ENCODE measurements at places on chromosomes 3 and 15. TPM values are rescaled to one million over a fixed set of nuclear protein-coding genes. Genes with fewer than 3 reads are reported as not detected.

The KBTBD13 gene
- not detected for total RNA-seq

GRCh38 chr3:8560366-8561007, 58.9 kb downstream of the LMCD1 start:
- H3K27me3 ChIP-seq: no peaks in the 10 kb centered on the region
- DNase-seq: peak; percentile 99
- H3K36me3 ChIP-seq: peaks cover 10% of the 10 kb centered on the region
- peak overlapping the region; percentile 99 for H3K27ac ChIP-seq

DNA sequence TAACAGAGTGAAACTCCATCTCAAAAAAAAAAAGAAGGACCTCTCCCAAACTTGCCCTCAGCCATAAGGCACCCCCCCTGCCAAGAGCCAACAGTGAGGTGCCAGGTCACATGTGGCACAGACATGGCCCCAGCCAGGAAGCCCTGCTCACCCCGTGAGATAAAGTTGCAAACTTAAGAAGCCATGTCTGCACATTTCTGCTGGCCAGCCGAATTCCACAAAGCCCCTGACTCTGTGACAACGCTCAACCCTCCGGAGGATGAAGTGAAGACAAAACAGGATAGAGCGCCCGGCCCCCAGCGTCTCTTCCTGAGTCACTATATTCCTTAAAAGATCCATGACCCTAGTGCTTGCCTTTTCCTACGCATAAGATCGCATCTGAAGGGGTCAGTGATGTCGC, 188.1 kb downstream of the XXYLT1 start:
- DNase-seq: no peak
- H3K36me3 ChIP-seq: no peaks in the 10 kb centered on the region
- H3K4me1 ChIP-seq: peaks cover 9% of the 10 kb centered on the region
- H3K27ac ChIP-seq: no peak overlapping the region

The RASGRF1 gene
- 1.2 TPM for total RNA-seq

The CNTN3 gene
- total RNA-seq: 0.50 TPM

The OR5K2 gene
- total RNA-seq: not detected

- no peaks in the 10 kb centered on the region for H3K4me1 ChIP-seq
- DNase-seq: peak; percentile 31
- H3K27ac ChIP-seq: no peak overlapping the region
- H3K4me3 ChIP-seq: no peak overlapping the region
- H3K36me3 ChIP-seq: peaks cover 6% of the 10 kb centered on the region
These were observed 76.0 kb downstream of the ETFA start for GRCh38 chr15:76235186-76235826.

The PDZRN3 gene
- total RNA-seq: 19.8 TPM

The PRSS50 gene
- total RNA-seq: not detected

GRCh38 chr3:89278302-89279025, 171.0 kb downstream of the EPHA3 start:
- no peaks in the 10 kb centered on the region for H3K27me3 ChIP-seq
- DNase-seq: no peak
- H3K27ac ChIP-seq: no peak overlapping the region
- no peaks in the 10 kb centered on the region for H3K4me1 ChIP-seq
- H3K4me3 ChIP-seq: no peak overlapping the region

GRCh38 chr3:111338059-111338698, 203.8 kb upstream of the CD96 start:
- H3K27ac ChIP-seq: no peak overlapping the region
- peak; percentile 54 for DNase-seq
- H3K27me3 ChIP-seq: no peaks in the 10 kb centered on the region
- H3K4me3 ChIP-seq: no peak overlapping the region
- no peaks in the 10 kb centered on the region for H3K36me3 ChIP-seq

DNA sequence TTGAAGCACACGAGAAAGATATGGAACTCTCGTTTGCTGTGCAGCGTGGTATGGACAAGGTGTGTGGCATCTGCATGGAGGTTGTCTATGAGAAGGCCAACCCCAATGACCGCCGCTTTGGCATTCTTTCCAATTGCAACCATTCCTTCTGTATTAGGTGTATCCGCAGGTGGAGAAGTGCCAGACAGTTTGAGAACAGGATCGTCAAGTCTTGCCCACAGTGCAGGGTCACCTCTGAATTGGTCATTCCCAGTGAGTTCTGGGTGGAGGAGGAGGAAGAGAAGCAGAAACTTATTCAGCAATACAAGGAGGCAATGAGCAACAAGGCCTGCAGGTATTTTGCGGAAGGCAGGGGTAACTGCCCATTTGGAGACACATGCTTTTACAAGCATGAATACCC, 1.2 kb downstream of the MKRN3 start:
- peak overlapping the region; percentile 75 for H3K4me3 ChIP-seq
- H3K27me3 ChIP-seq: no peaks in the 10 kb centered on the region
- H3K27ac ChIP-seq: peak overlapping the region; percentile 88
- peak; percentile 37 for DNase-seq
- H3K36me3 ChIP-seq: no peaks in the 10 kb centered on the region
- peaks cover 9% of the 10 kb centered on the region for H3K4me1 ChIP-seq

- H3K27ac ChIP-seq: no peak overlapping the region
- no peaks in the 10 kb centered on the region for H3K4me1 ChIP-seq
- no peaks in the 10 kb centered on the region for H3K27me3 ChIP-seq
- no peak overlapping the region for H3K4me3 ChIP-seq
- no peaks in the 10 kb centered on the region for H3K36me3 ChIP-seq
These were observed 189.2 kb downstream of the CADM2 start for GRCh38 chr3:85148036-85148435.

- no peak overlapping the region for H3K4me3 ChIP-seq
- no peak overlapping the region for H3K27ac ChIP-seq
- peaks cover 3% of the 10 kb centered on the region for H3K36me3 ChIP-seq
These were observed 7.7 kb downstream of the RAF1 start for GRCh38 chr3:12656193-12656592.

DNA sequence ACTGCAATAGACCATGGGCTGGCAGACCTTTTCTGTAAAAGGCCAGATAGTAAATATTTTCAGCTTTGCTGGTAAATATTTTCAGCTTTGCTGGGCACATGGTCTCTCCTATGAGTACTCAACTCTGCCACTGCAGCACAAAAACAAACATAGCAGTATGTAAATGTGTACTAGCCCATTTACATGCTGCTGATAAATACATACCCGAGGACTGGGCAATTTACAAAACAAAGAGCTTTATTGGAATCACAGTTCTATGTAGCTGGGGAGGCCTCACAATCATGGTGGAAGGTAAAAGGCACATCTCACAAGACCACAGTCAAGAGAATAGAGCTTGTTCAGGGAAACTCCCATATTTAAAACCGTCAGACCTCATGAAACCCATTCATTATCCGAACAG, 793.0 kb downstream of the EDEM1 start:
- no peaks in the 10 kb centered on the region for H3K36me3 ChIP-seq
- no peaks in the 10 kb centered on the region for H3K27me3 ChIP-seq
- H3K4me3 ChIP-seq: no peak overlapping the region
- H3K4me1 ChIP-seq: no peaks in the 10 kb centered on the region

DNA sequence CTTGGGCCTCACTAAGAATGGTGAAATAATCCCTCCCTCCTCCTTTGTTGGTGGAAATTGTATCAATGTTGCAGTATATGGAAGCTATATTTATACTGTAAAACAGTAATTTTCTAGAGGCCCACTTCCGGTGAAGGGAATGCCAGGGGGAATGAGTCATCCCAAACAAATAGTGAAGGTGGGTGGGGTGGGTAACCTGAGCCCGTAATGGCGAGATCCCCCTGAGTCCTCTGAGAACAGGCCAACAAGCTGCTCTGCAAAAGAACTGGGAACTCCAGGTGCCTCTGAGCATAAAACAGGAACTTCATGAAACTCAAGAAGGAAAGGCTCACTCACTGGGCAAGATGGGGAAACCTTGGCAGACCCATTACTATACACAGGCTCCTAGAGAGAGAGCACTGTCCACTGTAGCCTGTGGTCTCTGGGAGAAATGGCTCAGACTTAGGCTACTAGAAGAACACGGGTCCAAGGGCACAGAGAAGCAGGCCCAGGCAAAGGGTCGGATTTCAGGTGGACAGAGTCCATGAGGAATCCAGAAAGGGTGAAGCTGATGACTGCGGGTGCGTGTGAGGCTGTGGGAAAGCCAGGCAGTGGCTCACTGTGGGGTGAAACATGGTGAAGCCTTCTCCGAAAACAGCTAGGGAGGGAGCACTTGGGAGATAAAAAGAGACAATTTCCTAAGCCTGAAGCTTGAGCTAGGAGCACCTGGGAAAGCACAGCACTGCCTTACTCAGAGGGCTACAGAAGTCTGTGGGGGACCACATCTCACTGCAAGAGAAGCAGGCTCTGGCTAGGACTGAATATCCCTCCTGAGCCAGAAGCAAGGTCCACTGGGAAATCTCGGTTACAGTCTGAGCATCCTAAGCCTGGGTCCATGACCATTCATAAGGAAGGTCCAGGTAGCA, 19.8 kb downstream of the LARP6 start:
- peak overlapping the region; percentile 63 for H3K27ac ChIP-seq
- H3K36me3 ChIP-seq: peaks cover 35% of the 10 kb centered on the region
- DNase-seq: peak; percentile 79
- no peaks in the 10 kb centered on the region for H3K27me3 ChIP-seq
- H3K4me3 ChIP-seq: peak overlapping the region; percentile 19

The BUB1B gene
- 3.2 TPM for total RNA-seq

DNA sequence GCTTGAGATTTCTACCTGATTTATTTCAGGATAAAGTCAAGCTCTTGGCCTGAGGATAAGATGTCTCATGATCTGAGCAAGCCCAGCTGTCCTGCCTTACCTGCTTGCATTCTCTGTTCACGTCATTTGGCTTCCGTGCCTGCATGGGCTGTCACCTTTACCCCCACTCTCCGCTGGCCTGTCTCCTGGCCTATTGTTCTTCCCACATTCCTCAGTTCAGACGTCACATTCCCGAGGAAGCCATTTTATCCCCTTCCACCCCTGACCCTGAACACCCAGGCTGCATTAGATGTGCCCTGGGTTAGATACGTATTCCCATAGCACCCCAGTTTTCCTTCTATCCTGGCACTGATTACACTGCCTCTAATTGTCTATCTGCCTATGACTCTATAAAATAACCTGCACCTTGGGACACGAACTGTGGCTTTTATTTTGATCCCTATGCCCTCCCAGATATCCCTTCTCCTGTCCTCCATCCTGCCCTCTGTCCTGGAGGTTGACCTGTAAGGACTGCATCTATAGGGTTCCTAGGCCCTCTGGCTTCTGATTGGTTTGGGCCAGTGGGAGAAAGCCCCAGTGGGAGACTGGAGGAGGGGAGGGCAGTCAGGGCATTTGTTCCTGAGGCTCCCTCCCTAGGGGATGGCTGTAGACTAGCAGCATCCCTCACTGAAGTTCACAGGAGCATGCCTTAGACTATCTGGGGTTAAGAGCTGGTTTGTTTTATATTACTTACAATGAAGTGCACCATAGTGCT, 19.2 kb upstream of the UBE2Q2 start:
- H3K36me3 ChIP-seq: no peaks in the 10 kb centered on the region
- H3K4me3 ChIP-seq: no peak overlapping the region
- H3K27ac ChIP-seq: no peak overlapping the region

- no peak for DNase-seq
- H3K4me1 ChIP-seq: peaks cover 16% of the 10 kb centered on the region
- H3K4me3 ChIP-seq: no peak overlapping the region
- H3K36me3 ChIP-seq: no peaks in the 10 kb centered on the region
- H3K27me3 ChIP-seq: no peaks in the 10 kb centered on the region
These were observed 74.1 kb upstream of the RNF7 start for GRCh38 chr3:141663993-141664392.

DNA sequence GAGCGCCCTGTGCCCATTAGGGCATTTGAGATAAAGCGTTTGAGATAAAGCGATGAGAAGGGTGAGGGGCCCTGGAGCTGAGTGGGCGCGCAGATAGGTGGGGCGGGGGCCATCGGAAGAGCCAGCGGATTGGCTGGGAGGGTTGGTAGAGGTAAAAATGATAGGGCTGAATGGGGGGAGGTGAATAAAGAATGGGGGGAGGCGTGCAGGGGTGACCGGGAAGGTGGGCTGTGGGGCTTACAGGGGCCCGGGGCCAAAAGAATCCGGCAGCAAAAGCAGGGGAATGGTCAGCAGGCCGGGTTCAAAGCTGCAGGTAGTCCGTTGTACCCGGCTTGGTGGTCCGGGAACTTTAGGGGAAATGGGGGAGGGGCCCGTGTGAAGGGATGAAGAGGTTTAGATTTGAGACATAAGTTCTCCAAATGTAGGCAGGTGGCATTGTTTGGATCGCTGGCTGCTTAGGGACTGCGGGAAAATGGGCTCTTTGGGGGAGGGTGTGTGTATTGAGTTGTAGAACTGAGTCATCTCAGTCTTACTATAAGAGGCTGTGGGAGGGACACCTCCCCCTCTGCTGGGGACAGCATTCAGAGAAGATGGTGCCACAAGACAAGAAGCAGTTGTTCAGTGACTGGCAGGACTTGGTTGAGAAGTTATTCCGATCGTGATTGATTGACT, 610 bp downstream of the ARID3B start:
- peaks cover 4% of the 10 kb centered on the region for H3K36me3 ChIP-seq
- H3K4me3 ChIP-seq: peak overlapping the region; percentile 78
- peaks cover 19% of the 10 kb centered on the region for H3K4me1 ChIP-seq
- H3K27ac ChIP-seq: no peak overlapping the region
- peak; percentile 37 for DNase-seq

DNA sequence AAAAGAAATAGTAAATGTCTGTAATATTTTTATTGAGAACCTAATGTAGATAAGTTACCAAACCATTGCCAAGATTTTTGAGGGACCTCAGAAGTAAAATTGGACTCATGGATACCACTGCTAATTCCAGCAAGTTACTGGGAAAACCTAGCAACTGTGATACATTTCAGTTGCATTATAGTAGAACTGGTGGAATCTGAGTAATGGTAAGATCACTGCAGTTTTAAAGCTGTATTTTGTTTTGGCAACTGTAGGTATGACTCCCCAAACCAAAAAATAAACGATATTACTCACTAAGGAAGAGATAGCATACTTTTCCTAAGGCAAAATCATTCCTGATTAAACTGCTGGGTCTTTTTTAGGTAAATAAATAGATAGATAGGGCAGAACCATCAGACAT, 54.0 kb downstream of the ARMC8 start:
- no peak overlapping the region for H3K4me3 ChIP-seq
- H3K27ac ChIP-seq: no peak overlapping the region
- no peaks in the 10 kb centered on the region for H3K27me3 ChIP-seq
- peaks cover 29% of the 10 kb centered on the region for H3K36me3 ChIP-seq
- peak; percentile 28 for DNase-seq

The CYP11A1 gene
- total RNA-seq: 0.43 TPM

DNA sequence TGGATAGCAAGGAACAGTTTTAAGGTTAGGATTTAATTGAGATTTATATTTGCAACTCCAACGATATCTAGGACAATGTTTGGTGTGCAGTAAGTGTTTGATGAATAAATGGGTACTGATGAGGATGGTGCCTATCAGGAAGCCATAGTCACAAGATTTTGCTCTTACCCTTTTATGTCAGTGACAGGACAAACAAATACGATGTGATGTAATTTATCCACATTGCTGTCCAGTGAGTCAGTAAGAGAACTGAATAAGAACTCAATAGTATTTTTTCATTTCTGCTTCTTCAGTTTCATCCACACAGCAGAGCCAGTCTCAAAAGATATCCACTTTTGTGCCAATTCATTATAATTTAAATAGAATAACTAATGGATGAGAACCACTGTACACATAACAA, 18.5 kb downstream of the C3orf85 start:
- no peaks in the 10 kb centered on the region for H3K4me1 ChIP-seq
- H3K4me3 ChIP-seq: no peak overlapping the region
- H3K27ac ChIP-seq: no peak overlapping the region

GRCh38 chr15:64948916-64949315, 37.2 kb downstream of the ANKDD1A start:
- H3K36me3 ChIP-seq: no peaks in the 10 kb centered on the region
- no peaks in the 10 kb centered on the region for H3K4me1 ChIP-seq
- no peaks in the 10 kb centered on the region for H3K27me3 ChIP-seq
- H3K4me3 ChIP-seq: no peak overlapping the region
- H3K27ac ChIP-seq: no peak overlapping the region
